ENCODE measurements at places on chromosomes 3 and 15.

GRCh38 chr3:177443469-177443868 lies 246.2 kb upstream of the TBL1XR1 start:
- DNase-seq = no peak

- DNase-seq = no peak
Measured at GRCh38 chr3:117104792-117105191, 395.2 kb downstream of the TUSC7 start.

DNA sequence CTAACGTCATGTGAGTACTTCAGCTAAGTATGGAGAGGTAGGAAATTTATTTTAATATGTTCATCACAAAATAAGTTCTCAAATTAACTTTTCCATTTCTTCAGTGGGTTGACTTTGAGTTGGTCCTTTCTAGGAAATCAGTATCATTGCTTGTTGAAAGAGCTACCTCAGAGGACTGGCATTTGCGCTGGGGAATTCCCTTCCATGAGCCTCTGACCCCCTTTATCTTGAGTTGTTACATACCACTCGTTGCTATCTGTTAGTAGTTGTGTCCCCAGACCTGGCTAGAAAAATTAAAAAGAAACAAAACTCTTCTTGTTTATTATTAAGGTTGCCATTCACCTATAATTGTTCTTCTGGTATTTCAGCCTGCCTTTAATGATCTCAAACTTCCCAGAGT lies 96.8 kb upstream of the ROBO2 start:
- DNase-seq = no peak

DNA sequence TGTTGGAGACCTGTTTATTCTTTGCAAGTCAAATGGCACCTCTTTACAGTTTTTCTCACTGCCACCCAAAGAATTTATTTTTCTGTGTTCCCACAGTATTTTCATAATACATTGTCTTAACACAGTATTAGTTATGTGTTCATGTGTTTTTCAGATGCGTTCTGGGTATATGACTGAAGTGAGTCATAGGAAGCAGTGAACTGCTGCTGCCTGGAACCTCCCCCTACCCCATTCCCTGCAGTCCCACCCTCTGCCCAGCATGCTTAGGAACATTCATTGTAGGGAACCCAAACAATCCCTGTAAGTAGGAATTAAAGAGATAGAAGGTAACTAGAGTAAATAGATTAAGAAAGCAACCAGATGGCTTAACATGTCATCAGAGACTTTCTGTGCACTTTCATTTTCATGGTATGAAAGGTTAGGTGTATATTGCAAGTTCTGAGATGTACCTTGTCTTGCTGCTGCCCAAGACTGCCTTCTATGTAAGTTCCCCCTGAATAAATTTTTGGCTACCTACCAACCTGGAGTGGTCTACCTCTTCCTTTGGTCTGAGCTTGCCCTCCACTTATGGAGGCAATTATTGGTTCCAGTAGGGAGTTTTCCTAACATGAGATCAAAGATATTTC lies 21.9 kb upstream of the SQOR start:
- DNase-seq = peak; percentile 37

GRCh38 chr3:158418035-158418434 lies 153.0 kb upstream of the MLF1 start:
- DNase-seq = no peak

DNA sequence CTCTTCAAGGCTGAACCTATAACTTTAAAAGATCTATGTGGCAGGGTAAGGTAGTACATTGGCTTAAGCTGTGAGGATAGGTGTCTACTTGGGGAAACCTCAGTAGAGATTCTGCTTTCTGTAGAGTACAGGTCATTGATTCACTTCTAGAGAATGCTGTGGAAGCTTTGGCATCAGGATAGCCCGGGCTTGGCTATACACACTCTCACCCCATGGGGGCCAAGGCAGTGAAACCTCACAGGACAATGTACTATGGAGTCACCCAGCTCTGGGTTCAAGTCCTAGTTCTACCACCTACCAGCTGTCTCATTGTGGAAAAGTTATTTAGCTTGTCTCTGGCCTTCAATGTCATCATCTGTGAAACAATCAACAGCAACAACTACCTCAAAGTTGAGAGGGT lies 9.0 kb downstream of the MTFMT start:
- no peak for DNase-seq

- no peak for DNase-seq
Measured at GRCh38 chr3:85482213-85482490, 523.4 kb downstream of the CADM2 start.

All from GM10248 (cell line).